Stimulated activated CD4-positive, alpha-beta T cell treated with anti-CD3 and anti-CD28 coated beads, TNF-alpha, amount 100 ng/mL, for 24 hours (primary cell): ENCODE measurements at places on chromosomes 13 and 19.

DNA sequence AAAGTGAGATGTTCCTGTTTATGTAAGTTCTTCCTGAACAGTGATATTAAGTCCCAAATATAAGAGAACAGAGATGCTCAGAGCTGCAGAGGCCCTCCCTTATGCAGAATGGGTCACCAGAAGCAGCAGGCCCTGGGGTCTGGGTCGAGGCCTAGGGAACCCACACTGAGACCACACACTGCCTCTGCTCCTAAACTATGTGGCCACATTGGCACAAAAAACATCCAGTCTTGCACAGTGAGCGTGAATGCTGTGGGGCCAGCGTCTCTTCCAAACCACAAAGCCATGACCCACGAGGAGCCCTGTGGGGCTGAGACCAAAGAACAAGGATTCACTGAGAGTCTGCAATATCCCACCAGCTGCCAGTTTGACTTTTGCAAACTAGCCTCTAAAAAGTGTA, 23.6 kb downstream of the PROZ start:
- no peak for DNase-seq

- DNase-seq = no peak
These were observed 158.0 kb downstream of the KCTD15 start for GRCh38 chr19:33954686-33955085.

GRCh38 chr13:105518086-105518485, 1017.4 kb downstream of the EFNB2 start:
- DNase-seq = no peak

- DNase-seq = no peak
These were observed 101.2 kb downstream of the TNFRSF19 start for GRCh38 chr13:23671377-23671776.

- DNase-seq = peak; percentile 91
These were observed 15.4 kb downstream of the SSC5D start for GRCh38 chr19:55503502-55504251.

- DNase-seq = no peak
These were observed 166.2 kb downstream of the SLITRK1 start for GRCh38 chr13:83716121-83716520.

- no peak for DNase-seq
These were observed 13.5 kb downstream of the BCL3 start for GRCh38 chr19:44762038-44762437.

- no peak for DNase-seq
These were observed 16.3 kb downstream of the FCHO1 start for GRCh38 chr19:17767559-17767958.

DNA sequence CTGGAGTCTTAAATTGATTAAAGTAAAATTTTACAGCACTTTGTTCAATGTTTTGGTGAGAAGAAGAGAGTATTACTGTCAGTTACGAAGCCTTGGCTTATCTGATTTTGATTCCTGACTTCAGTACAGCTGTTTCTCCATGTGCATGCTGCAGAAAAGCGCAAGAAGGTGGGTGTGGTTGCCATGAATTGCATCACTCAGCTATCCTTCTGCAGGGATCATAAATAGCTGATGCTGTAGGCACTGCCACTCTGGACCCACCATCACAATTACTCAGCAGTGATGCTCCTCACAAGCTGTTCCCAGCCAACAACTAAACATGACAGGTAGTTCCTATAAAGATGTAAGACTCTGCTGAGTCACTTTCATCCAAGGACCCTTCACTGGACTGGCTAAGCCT, 321.2 kb downstream of the IRS2 start:
- DNase-seq = no peak

- DNase-seq = no peak
These were observed 42.3 kb downstream of the POLR1D start for GRCh38 chr13:27663947-27664346.

DNA sequence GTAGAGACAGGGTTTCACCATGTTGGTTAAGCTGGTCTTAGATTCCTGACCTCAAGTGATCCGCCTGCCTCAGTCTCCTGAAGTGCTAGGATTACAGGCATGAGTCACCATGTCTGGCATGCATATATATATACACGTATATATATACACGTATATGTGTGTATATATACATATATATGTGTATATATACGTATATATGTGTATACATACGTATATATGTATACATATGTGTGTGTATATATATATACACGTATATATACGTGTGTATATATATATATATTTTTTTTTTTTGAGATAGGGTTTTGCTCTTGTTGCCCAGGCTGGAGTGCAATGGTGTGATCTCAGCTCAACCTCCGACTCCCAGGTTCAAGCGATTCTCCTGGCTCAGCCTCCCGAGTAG, 11.9 kb downstream of the DNMT1 start:
- no peak for DNase-seq

DNA sequence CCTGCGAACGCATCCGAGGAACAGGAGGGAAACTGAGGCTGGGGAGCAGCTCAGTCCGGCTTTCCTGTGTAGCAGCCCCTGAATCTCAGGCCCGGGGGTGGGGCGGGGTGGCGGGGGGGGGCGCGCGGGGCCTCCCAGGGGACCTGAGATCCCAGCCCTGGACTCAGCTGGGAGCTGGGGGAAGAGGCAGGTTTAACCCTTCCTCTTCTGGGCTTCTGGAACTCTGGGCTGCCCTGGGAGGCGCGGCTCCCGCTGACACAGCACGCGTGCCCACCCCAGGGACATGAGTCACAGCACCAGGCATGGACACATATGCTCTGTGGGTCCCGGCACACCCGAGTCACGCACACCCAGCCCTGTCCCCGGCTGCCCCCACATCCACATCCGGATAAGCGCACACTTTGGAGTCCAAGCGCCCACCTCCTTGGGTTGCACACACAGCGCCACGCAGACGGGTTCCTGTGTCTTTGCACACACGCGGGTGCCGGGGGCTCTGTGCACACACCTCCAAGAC, 3.5 kb upstream of the CIRBP start:
- DNase-seq = no peak

DNA sequence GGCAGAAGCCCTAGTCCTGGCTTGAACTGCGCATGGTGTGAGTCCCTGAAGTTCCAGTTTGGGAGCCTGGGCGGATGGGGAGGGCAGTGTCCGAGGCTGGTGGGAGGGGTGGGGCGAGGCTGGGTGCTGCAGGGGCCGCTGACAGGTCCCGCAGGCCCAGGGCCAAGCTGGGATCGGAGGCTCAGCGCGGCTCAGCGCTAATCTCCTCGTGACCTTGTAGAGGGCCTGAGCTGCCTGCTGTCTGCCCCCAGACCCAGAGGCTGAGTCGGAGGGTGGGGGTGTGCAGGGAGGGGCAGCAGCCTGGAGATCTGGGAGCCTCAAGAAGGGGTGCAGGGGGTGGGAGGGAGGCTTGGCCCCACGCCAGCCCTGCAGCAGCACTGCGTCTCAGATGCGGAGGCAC, 3.0 kb downstream of the ATP1A3 start:
- no peak for DNase-seq

DNA sequence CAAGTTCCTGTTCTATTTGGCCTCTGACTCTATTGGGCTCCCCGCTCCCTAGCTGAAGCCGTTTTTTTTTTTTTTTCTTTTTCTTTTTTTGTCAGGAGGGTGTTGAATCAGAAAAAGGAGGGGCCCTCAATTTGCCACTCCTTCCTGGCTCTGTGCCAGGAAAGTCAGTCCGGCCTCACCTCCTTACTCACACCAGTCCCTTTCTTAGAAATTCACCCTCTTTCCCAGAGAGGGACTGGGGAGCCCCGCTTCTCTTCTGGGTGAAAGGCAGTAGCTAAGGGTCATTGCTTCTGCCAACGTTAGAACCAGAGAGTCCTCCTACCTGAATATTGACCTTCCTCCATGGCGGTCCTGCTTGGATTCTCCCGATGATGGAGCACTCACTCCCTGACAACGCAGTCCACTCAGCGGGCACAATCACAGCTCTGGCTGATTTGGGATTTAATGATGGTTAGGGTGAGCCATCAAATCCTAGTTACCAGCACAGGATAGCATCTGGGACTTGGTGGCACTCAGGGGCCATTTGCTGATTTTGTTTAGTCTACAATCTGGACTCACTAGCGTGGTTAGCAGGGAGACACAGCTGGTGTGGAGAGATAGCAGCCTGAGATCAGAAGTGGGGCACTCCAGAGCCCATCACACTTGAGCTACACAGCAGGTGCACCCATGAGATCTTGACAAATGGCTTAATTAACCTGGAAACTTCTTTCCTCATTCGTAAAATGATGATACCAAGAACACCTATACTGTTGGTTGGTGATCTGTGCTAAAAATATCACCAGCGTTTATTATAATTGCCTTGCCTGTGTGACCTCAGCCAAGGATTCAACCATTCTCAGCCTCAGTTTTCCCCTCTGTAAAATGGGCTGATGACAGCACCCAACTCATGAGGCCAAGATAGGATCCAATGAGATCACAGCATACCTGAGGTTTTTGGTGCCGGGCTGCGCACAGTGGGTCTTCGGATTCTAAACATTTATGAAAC, 2.2 kb downstream of the FCER2 start:
- peak; percentile 61 for DNase-seq

GRCh38 chr19:32038021-32038920, 307.1 kb upstream of the ZNF507 start:
- DNase-seq = no peak

- no peak for DNase-seq
These were observed 12.9 kb downstream of the TPP2 start for GRCh38 chr13:102609696-102610095.

DNA sequence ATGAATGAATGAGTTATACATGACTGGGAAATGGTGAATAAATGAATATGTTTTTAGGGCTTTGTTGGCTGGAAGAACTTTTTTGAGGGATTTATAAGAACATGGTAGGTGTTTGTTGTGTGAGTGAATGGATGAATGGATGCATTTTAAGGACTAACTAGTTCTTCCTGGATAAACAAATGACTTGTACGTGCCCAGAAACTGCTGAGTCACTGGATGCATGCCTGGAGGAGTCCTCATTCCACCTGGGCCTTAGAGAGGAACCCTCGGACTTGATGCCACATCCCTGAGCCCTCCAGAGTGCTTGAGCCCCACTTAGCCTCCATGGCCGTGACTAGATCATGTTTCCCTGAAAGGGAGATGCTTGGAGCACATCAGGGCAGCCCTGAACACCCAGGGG, 153.4 kb downstream of the DPF1 start:
- no peak for DNase-seq

DNA sequence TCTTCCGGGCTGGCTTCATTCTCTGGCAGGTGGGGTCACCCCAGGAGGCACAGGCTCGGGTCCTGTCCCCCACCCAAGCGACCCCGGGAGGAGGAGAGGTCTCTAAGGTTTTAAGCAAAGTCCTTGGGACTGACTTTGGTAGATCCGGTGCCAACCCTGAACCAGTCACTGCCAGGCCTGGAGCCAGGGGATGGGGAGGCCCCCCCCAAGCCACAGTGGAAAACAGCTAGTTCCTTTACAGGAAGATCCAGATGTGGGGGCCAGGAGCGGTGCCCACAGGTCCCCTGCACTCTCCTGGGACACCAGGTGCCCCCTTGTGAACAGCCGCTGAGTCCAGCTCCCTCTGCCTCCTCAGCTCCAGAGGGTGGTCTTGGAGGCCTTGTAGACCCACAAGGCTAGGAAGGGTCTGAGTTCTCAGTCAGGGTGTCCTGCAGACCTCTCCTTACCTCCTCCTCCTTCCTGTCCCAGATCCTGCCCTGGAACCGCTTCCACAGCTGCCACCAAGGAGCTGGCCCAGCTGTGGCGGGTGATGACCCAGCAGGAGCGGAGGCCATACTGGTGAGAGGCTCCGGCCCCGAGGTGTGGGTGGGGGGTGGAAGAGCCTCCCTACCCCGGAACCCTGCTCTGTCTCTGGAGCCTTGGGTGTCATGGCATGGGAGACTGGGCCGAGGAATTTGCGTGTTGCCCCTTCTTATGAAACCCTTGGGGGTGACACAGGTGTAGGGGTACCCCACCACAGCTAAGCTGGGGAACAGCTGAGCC, 6.0 kb downstream of the SIX5 start:
- DNase-seq = no peak

GRCh38 chr13:48235341-48236135, 2.5 kb downstream of the ITM2B start:
- DNase-seq = no peak

DNA sequence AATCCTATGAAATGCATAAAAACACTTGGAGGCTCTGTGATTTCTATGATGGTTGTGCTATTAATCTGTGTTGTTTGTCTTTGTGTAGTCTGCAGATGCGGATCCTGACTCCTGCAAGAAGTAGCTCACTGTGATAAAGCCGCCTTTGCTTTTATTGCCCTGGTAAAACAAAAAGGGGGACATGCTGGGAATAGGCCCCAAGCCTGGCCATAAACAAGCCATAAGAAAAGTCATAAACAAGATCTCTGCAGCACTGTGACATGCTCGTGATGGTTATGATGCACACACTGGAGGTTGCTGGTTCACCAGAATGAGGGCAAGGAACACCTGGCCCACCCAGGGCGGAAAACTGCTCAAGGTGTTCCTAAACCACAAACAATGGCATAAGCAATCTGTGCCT, 26.6 kb upstream of the ZNF266 start:
- no peak for DNase-seq

GRCh38 chr19:39514840-39515550, at the start of gene SELENOV:
TSS of gene SELENOV (plus strand) at chr19:39515139. CDS start at chr19:39515213, 74 bp downstream.
- no peak for DNase-seq

GRCh38 chr13:76944456-76944855, 3.9 kb upstream of the ACOD1 start:
- DNase-seq = no peak
